ENCODE measurements at places on chromosomes 5 and 9. TPM values are rescaled to one million over a fixed set of nuclear protein-coding genes. Genes with fewer than 3 reads are reported as not detected.

The LPAR1 gene
- total RNA-seq: 116 TPM

The PTTG1 gene
- total RNA-seq: 54.9 TPM

The PDE8B gene
- total RNA-seq: 0.13 TPM

The EQTN gene
- not detected for total RNA-seq

The TMEM171 gene
- total RNA-seq: 0.24 TPM

The TBC1D2 gene
- 5.3 TPM for total RNA-seq

The STC2 gene
- 162 TPM for total RNA-seq

The MELK gene
- 18.0 TPM for total RNA-seq

The SELENOP gene
- 335 TPM for total RNA-seq

The HAVCR1 gene
- total RNA-seq: not detected

The ANKRD55 gene
- 0.40 TPM for total RNA-seq

The TNC gene
- 46.0 TPM for total RNA-seq

The PTGR1 gene
- total RNA-seq: 101 TPM

The INSL6 gene
- not detected for total RNA-seq

The UNC5A gene
- total RNA-seq: 0.32 TPM

The PPIC gene
- 36.8 TPM for total RNA-seq

The HMCN2 gene
- not detected for total RNA-seq

The NOL6 gene
- total RNA-seq: 12.3 TPM

The CCL27 gene
- not detected for total RNA-seq

All from epithelial cell of alveolus of lung (primary cell).